Breast epithelium (tissue), 4 donors: ENCODE measurements at places on chromosomes 1 and 21.

DNA sequence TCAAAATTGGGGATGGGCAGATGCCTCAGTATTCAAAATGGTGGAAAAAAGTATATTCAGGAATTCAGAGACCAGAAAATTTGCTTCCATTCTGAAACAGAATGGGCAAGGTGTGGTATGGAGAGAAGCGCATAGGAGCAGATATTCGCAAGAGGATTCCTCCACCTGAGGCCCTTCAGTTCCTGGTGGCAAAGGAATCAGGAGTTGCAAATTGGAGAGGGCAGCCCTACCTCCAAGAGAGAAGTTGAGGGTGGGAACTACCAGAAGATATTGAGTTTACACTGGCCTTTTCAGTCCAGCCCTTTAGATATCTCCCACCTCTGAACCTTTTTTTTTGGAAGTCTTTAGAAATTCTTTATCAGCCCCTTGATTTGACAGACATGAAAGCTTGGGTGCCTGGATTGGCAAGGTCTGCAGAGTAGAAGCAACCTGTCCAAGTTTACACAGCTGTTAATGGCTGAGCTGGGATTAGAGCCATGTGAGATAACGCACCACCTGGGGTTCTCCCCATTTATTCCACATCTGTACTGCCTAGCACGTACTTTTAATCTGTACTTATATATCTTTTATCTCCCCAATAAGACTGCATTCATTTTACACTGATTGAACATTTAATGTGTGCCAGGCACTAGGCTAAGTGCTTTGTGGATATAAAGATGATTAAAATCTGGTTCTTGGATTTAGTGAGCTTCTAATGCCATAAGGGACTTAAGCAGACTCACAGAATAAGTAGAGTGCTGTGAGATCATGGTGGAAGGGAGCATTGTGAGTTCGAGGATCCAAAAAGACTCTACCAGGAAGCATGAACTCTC lies 99.5 kb downstream of the NGF start:
- no peak for DNase-seq

DNA sequence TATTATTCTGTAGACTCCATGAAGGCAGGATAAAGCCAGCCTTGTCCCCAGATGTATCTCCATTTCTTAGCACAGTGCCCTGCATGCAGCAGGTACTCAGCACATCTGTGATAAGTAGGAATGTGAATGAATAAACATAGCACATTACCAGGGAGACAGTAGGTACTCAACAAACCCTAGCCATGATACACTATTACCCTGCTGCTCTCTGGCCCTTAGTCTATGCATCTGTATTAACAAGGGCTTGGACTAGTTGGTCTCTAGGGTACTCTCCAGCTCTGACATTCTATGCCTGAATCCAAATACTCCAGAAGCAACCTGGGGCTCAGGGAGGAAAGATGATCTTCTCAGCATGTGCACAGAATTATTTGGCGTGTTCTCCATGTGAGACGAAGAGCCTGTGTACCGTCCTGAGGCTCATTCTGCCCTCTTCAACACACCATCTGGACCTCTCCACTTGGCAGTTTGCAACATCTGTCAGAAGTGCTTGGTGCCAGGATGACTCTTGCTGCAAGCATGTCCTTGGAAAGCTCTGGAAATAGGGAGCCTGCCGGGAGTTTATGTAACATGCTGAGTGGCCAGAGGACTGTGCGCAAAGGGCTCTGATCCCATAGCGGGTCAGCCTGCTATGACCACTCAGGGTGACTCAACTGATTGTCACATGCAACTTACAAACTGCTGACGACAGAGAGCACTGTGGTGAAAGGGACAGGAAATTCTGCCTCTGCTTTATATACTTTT lies 228.2 kb upstream of the USP24 start:
- DNase-seq: peak; percentile 52

GRCh38 chr1:151197863-151198253 lies 494 bp upstream of the PIP5K1A start:
- no peak for DNase-seq

GRCh38 chr1:26546819-26547218 lies 17.3 kb downstream of the RPS6KA1 start:
- no peak for DNase-seq

DNA sequence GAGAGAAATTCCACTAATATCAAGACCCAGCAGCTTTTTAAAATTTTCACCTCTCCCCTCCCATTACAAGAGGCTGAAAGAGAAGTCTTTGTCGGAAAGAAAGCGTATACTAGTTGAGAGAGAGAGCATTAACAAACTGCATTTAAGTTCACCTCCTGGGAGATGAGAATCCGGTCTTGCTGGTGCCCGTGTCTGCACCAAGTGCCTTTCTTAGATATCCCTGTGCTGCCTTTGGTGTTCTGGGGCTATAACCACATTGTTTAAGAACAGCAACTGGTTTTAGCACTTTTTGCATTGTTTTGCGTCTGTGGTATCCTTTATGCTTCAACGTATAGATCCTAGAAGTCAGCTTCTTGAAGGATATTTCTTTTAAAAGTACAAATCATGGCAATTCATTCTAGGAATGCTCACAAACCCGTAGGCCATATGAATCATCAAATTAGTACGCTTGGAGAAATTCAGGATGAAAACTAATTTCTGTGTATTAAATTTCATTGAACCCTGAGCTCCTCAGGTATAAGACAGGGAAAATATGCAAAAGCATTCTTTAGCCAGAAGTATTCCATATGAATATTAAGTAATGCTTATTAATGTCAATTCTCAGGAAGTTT lies 3.4 kb upstream of the RPE65 start:
- DNase-seq: no peak

- no peak for DNase-seq
These were observed 229.5 kb downstream of the TOMM20 start for GRCh38 chr1:234899041-234899729.
